Right ventricle myocardium inferior (tissue), 1 donor: ENCODE measurements at places on chromosomes 11 and 22. TPM values are rescaled to one million over a fixed set of nuclear protein-coding genes. Genes with fewer than 3 reads are reported as not detected.

Gene MS4A7
- 14.5 TPM for total RNA-seq

Gene RHOG
- total RNA-seq = 25.6 TPM

Gene MS4A6E
- not detected for total RNA-seq

Gene TRIM49
- total RNA-seq = not detected
